ENCODE measurements at places on chromosomes 2 and 18. TPM values are rescaled to one million over a fixed set of nuclear protein-coding genes. Genes with fewer than 3 reads are reported as not detected.

Gene LTBP1
- 1.8 TPM for polyA plus RNA-seq

Gene ST6GAL2
- 21.8 TPM for polyA plus RNA-seq

Gene TUBA3D
- not detected for polyA plus RNA-seq

Gene CACNB4
- polyA plus RNA-seq, result 29.0 TPM

Gene TMEM178A
- polyA plus RNA-seq, result 32.4 TPM

Gene C2orf80
- 71.5 TPM for polyA plus RNA-seq

Gene HOXD11
- polyA plus RNA-seq, result not detected

Gene HMSD
- not detected for polyA plus RNA-seq

Gene GKN1
- not detected for polyA plus RNA-seq

Gene CCDC102B
- polyA plus RNA-seq, result 8.7 TPM

Gene CCDC121
- 2.2 TPM for polyA plus RNA-seq

Gene IL1F10
- not detected for polyA plus RNA-seq

Gene CCDC74A
- polyA plus RNA-seq, result 34.4 TPM

Gene PSMA8
- not detected for polyA plus RNA-seq

Measured in neural cell (in vitro differentiated cells).